ENCODE measurements at places on chromosomes 11 and 22. TPM values are rescaled to one million over a fixed set of nuclear protein-coding genes. Genes with fewer than 3 reads are reported as not detected.
A peak's percentile ranks its signal among the peaks of the same experiment; 100 is the strongest.

GRCh38 chr11:129723761-129724162 lies 91.9 kb upstream of the TMEM45B start:
- DNase-seq, result no peak

DNA sequence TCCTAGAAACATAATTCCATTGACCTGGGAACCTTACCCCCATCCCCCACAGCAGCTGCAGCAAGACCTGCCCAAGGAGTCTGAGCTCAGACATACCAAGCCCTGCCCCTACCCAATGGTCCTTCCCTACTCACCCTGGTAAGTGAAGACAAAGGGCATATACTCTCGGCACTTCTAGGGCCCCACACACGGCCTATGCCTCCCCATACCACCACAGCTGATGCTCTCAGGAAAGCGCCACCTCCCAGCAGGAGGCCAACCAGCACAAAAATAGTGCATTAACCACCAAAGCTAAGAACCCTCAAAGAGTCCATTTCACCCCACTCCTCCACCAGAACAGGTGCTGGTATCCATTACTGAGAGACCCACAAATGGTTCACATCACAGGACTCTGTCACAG lies 74.4 kb upstream of the GUCY1A2 start:
- DNase-seq, result no peak

GRCh38 chr11:64921384-64921783 lies 3.1 kb upstream of the PPP2R5B start:
- no peak for DNase-seq

DNA sequence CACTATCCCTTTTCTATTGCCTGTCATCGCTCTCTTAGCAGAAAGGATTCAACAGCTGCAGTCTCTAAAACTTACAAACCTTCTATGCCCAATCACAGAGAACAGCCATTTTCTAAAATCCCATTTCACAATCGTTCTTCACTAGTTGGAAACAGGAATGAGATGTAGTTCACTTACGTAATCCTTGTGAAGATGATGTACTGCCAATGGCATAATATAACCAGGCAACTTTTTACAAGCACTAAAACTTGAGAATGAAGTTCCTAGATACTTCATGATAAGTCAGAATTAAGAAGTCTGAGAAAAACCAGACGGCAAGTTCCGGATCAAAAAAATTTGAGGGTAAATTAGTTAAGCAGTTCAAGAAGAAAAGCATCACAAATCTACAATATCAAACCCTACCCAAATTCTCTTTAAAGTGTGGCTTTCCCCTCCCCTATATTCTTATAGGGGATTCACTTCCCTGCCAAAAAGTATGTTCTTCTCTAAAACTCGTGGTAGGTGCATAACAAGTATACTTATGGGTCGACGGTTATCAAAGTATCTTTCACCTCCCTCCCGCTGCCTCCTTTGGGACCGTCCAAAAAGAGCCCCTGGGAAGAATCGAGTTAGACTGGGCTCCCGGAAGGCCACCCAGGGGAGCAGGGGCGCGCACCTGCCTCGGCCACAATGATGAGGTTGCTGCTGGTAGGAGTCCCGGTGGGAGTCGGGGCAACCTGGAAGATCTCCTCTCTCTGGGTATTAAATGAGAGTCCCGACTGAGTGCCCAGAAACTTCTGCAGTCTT lies 666 bp downstream of the MSANTD4 start:
- no peak for DNase-seq

- DNase-seq, result no peak
Measured at GRCh38 chr11:118108513-118108912, 21.8 kb upstream of the SMIM35 start.

- DNase-seq, result peak; percentile 9
Measured at GRCh38 chr11:88292171-88292843, 45.2 kb downstream of the CTSC start.

- no peak for DNase-seq
Measured at GRCh38 chr11:45405916-45406670, 120.0 kb upstream of the SYT13 start.

CCDC73 gene
- not detected for total RNA-seq

MRPL40 gene
- 30.7 TPM for total RNA-seq

Measured in A172 (cell line).